ENCODE measurements at places on chromosomes 16 and 17.

- DNase-seq, result peak; percentile 37
Measured at GRCh38 chr17:67369676-67370075, 3.3 kb upstream of the PSMD12 start.

- DNase-seq, result no peak
Measured at GRCh38 chr17:56793531-56793930, 40.2 kb downstream of the C17orf67 start.

DNA sequence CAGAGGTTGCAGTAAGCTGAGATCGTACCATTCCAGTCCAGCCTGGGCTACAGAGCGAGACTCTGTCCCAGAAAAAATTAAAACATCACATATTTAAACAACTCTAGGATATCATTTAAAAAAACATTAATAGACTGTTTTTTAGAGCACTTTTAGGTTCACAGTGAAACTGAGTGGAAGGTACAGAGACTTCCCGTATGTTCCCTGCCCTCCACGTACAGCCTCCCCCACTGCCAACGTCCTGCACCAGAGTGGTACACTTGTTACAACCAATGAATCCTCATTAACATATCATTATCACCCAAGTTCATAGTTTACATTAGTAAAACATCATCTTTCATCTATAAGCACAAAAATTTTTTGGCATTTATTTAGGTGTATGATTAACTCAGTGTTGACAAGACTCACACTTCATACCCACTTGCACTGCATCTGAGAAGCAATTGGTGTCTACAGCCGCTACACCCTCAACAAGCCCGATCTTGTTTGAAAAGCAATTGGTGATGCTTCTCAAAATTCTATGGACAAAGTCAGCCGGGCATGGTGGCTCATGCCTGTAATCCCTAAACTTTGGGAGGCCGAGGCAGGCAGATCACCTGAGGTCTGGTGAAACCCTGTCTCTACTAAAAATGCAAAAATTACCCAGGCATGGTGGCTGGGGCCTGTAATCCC lies 39.9 kb upstream of the STH start:
- no peak for DNase-seq

GRCh38 chr16:81586977-81587625 lies 142.5 kb downstream of the CMIP start:
- DNase-seq, result no peak

DNA sequence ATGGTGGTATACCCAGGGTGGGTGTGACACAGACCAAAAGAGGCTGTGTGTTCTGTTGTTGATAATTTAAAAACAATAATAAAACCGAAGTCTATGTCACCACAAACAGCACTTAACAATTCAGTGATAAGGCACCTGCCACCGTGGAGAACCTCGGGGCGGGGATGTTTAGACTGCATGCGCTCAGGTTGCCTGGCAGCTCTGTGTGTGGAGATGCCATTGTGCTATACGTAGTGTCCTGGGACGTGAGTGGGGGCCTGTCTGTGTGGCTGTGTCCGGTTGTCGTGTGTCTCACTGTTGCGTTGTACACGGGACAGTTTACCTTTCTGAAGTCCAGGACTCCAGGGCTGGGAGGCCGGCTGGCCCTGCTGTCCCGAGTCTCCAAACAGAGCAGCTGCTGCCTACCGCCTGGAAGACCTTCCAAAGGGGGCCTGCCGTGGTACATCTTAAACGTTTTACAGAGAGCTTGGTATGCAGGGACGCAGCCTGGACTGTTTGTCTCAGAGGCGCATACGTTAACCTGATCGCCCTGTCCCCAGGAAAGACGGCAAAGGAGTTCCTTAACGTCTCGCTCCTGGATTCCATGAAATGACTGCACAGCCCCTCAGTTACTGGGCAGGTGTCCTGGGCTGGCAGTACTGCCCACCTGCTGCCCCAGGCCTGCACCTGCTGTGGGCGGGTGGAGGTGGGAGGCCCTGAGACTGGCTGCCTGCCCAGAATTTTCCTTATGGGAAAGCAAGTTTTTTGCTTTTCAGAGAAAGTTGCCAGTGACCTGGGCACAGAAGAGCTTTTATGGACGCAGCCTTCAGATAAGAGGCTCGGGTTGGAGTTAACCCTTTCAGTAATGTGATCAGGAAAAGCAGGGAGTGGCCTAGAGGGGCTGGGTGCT lies 19.0 kb downstream of the SPIRE2 start:
- no peak for DNase-seq

GRCh38 chr17:29575511-29576213 lies 7.2 kb downstream of the TP53I13 start:
- no peak for DNase-seq

DNA sequence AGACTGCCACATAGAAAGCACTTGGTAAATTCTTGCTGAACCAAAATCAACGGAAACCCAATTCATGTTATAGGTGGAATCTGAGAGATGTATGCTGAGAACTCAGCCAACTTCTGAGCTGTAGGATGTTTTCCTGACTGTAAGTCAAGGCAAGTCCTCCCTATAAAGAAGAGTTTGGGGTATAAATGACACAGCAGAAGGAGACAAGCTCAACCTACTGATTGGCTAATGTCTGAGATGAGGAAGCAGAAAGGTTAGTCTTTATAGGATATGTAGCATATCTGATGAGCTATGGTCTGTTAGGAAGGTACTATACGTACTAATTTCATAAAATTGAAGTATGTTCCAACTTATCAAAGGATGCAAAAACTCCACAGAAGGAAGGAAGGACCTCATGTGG lies 99.5 kb downstream of the XYLT1 start:
- no peak for DNase-seq

- no peak for DNase-seq
Measured at GRCh38 chr17:5870231-5870953, 199.8 kb upstream of the WSCD1 start.

DNA sequence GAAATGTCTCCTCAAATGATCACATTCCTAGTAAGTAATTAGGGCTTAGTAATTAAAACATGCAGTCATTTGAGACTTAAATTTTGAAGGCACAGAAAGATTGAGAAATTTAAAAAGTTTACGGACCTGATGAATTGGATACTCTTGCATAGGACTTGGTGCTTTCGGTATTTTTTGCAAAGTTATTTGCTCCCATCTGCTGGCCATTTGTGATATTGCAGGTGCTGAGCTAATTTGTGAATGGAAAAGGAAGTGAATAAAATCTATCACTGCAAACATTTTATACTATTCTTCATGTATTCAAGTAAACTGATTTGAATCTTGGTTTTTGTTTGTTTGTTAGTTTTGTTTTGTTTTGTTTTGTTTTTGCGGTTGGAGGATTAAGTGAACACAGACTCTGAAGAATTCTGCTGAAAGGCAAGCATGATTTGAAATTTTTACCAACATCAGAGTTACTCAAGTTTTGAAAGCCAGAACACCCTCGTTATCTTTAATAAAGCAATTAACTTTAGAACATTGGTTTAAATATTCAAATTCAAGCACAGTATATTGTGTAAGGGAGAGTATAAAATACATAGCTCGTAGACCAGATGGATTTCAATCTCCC lies 689.5 kb upstream of the RBFOX1 start:
- peak; percentile 75 for DNase-seq

- no peak for DNase-seq
Measured at GRCh38 chr17:41638941-41639340, 14.6 kb upstream of the KRT17 start.
